Renal cortex interstitium (tissue), 15 donors: ENCODE measurements at places on chromosomes 5 and 9. TPM values are rescaled to one million over a fixed set of nuclear protein-coding genes. Genes with fewer than 3 reads are reported as not detected.

DNA sequence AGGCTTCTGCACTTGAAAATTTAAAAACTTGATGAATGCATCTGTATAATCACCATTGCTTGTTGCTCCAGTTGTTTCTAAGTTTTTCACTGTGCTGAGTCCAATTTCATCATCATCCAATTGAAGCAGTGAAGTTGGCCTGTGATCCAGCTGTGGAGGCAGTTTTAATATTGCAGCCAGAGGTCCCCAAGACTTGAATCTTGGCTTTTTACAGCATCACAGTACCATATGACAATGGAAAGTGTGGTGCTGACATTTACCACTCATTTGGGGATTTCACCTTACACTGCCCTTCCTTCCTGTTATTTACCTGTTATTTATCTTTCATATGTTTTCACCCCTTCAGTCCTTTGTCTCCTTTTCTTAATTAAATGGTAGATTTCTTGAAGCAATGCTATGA lies 76.2 kb upstream of the SPIN1 start:
- no peak for DNase-seq

DNA sequence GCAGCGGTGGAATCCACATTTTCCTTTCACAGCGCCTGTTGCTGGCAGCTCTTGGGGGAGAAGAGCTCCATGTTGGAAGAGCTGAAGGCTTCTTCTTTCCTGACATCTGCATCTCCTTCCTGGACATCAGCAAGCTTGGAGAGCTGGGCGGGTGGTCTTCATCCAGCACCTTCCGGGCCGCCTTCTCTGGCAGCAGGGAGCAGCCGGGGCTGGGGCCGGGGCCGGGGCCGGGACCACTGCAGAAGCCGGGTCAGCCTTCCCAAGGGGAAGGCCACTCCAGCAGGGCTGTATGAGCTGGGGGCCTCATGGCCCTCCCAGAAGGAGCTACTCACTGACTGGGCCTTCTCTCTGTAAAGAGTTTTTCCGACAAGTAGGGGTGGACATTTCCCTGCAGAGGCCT lies 787.5 kb downstream of the TLE4 start:
- no peak for DNase-seq

- DNase-seq, result no peak
These were observed 11.6 kb upstream of the IL12B start for GRCh38 chr5:159341906-159342310.

Gene PAPPA
- 2.9 TPM for polyA plus RNA-seq

DNA sequence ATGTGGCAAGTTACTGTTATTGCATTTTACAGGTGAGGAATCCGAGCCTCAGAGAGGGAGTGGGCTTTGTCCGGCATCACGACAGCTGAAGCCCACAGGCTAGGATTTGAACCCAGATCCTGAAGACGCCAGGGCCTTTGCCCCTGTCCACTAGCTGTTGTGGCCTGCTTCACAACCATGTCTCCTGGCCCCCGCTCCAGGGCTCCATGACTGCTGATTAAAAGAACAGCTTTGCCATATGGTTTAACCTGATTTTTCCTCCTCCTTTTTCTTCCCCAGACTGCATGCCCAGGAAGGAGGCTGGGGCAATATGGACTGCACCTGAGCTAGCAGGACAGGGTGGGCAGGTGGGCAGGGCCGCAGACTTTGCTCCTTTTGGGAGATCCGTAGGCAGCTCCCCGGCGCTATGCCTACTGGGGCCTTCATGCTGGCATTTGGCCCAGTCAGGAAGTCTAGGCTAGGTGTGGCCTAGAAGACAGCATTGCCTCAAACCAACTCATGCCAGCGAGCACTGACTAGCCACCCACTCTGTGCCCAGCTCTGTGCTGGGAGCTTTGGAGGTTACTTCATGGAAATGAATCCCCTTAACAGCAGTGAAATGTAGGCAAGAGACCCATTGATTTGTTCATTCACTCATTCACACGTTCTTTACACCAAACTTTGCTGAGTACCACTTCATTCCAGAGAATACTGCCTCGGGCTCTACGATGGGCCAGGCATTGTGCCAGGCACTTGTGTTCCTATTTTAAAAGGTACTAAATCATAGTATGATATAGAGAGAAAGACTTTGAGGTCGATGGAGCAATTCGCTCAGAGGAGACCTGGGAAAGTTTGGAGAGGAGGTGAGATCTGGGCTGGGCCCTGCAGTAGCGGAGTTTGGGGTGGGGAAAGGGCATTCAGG lies 94.3 kb upstream of the CPEB4 start:
- no peak for DNase-seq
